ENCODE measurements at places on chromosomes 6 and 20. TPM values are rescaled to one million over a fixed set of nuclear protein-coding genes. Genes with fewer than 3 reads are reported as not detected.

- H3K27ac ChIP-seq, result peak overlapping the region; percentile 20
- H3K27me3 ChIP-seq, result no peaks in the 10 kb centered on the region
These were observed 12.8 kb downstream of the PI16 start for GRCh38 chr6:36967301-36967700.

DNA sequence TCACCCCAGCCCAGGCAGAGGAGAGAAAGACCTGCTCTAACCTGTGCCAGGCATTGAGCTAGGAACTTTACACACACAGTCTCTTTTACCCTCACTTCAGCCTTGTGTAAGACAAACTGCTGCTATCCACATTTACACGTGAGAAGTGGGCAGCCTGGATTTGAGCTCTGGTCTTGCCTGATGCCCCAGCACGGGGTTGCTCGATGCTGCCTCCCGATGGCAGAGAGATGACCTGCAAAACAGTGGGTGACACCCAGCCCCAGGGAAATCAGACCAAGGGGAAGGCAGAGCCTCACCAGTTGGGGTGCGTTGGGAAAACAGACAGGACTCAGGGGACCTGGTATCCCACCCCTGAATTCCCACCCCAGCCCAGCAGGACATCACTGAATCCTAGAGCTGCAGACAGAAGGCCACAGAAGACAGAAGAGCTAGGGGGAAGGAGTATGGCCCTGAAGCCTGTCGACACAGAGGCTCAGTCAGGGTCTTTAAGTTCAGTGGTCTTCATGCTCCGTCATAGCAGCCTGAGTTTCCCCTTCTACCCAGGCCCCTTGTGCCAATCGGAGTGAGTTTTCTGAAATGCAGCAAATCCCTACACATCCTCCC, 990 bp downstream of the BPI start:
- H3K4me1 ChIP-seq, result no peaks in the 10 kb centered on the region
- H3K27ac ChIP-seq, result no peak overlapping the region
- no peak overlapping the region for H3K4me3 ChIP-seq
- no peaks in the 10 kb centered on the region for H3K36me3 ChIP-seq

Gene TMEM200A
- not detected for total RNA-seq

Gene SOBP
- total RNA-seq, result 8.5 TPM

GRCh38 chr6:32462609-32463008, 22.9 kb downstream of the HLA-DRA start:
- no peaks in the 10 kb centered on the region for H3K36me3 ChIP-seq
- H3K4me1 ChIP-seq, result no peaks in the 10 kb centered on the region

GRCh38 chr6:34491091-34491430, 25.2 kb downstream of the PACSIN1 start:
- H3K4me1 ChIP-seq, result no peaks in the 10 kb centered on the region
- no peak overlapping the region for H3K27ac ChIP-seq
- DNase-seq, result no peak
- H3K4me3 ChIP-seq, result no peak overlapping the region
- no peaks in the 10 kb centered on the region for H3K27me3 ChIP-seq

DNA sequence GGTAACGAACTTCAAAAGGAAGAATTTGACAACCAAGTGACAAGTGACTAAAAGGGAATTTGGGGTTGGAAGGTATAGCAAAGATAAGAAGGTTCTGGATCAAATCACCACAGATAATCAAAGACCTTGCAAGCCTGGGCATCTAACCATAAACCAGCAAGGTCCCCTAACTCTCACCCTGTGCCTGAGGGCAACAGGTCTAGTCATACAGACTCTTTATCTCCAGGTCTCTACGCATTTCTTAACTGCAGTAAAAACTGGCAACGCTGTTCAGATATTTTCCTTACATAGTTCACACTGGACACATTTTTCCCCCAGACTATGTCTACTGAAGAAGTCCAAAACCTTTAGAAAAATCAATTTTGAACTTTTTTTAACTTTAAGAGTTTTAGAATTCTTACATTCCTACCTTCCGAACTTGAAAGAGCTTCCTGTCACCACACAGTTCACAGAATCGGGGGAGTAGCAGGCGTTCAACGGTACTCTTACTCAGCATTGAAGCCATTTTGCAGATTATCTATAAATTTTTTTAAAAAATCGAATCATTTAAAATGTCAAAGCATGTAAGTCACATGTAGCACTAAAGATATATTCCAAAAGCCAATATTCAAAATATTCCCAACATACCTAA, 23.0 kb upstream of the ANKRD60 start:
- H3K27ac ChIP-seq, result no peak overlapping the region
- H3K4me3 ChIP-seq, result no peak overlapping the region
- no peaks in the 10 kb centered on the region for H3K4me1 ChIP-seq
- peaks cover 28% of the 10 kb centered on the region for H3K36me3 ChIP-seq
- H3K27me3 ChIP-seq, result no peaks in the 10 kb centered on the region

GRCh38 chr6:106244931-106245330, 80.6 kb downstream of the ATG5 start:
- no peak for DNase-seq
- no peaks in the 10 kb centered on the region for H3K4me1 ChIP-seq
- H3K4me3 ChIP-seq, result no peak overlapping the region
- peaks cover 7% of the 10 kb centered on the region for H3K36me3 ChIP-seq
- no peaks in the 10 kb centered on the region for H3K27me3 ChIP-seq

GRCh38 chr6:95784019-95784418, 206.7 kb downstream of the MANEA start:
- no peak overlapping the region for H3K27ac ChIP-seq
- no peaks in the 10 kb centered on the region for H3K36me3 ChIP-seq
- no peak for DNase-seq
- no peak overlapping the region for H3K4me3 ChIP-seq
- H3K27me3 ChIP-seq, result no peaks in the 10 kb centered on the region

Gene DAAM2
- total RNA-seq, result 8.3 TPM

Gene SEMG1
- not detected for total RNA-seq

- no peak overlapping the region for H3K27ac ChIP-seq
- no peak overlapping the region for H3K4me3 ChIP-seq
- H3K27me3 ChIP-seq, result no peaks in the 10 kb centered on the region
- H3K4me1 ChIP-seq, result no peaks in the 10 kb centered on the region
- DNase-seq, result no peak
These were observed 166.4 kb downstream of the ADAT2 start for GRCh38 chr6:143283887-143284645.
